ENCODE measurements at places on chromosomes 3 and 15.

- peak; percentile 77 for DNase-seq
Measured at GRCh38 chr15:41660235-41661077, at the start of gene MGA. Gene MGA, plus strand, starts transcription at chr15:41660405.

DNA sequence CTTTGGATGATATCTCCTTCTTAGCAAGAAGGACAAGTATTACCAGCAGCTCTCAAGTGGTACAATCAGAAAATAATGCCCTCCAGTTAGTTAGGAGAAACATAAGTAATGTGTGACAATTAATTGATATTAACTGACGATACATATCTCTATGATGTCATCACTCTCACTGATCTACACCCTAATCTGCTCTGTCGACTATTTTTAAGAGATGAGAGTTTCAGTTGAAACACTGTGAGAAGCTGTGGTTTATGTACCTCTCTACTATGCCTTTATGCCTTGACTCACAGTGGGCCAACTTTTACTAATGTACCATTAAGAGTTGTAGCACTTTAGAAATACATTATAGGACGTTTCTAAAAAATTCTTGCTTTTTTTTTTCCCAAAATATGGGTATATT is 8.6 kb downstream of the CEP152 start:
- DNase-seq, result no peak

GRCh38 chr3:156691920-156692319 is 17.5 kb downstream of the TIPARP start:
- DNase-seq, result no peak

DNA sequence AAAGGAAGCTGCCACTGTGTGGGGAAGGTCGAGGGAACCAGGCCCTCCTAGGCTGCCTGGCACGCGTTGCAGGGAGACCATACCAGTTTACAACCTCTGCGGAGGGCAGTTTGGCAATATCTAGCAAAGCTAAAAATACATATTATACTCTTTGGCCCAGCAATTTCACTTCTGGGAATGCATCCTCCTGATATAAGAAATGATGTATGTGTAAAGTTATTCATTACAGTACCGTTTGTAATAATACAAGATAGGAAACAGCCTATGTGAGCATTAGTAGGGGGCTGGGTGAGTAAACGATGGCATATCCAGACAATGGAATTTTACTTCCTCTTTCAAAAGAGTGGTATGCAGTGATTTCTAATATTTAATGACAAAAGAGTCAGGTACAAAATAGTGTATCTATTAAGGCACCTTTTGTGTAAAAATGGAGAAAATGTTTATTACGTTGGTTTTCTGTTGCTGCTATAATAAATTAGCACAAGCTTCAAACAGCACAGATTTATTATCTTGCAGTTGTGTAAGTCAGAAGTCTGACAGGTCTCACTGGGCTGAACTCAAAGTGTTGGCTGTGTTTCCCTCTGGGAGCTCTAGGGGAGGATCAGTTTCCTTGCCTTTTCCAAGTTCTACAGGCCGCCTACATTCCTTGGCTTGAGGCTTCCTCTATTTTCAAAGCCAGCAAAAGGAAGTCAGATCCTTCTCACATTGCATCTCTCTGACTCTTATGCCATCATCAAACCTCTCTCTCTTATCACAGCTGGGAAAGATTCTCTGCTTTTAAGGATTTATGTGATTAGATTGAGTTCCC is 9.0 kb downstream of the APOD start:
- no peak for DNase-seq

- DNase-seq, result no peak
Measured at GRCh38 chr15:27885201-27885600, 213.9 kb downstream of the OCA2 start.

GRCh38 chr15:88645171-88646087 is 6.6 kb downstream of the ISG20 start:
- no peak for DNase-seq

DNA sequence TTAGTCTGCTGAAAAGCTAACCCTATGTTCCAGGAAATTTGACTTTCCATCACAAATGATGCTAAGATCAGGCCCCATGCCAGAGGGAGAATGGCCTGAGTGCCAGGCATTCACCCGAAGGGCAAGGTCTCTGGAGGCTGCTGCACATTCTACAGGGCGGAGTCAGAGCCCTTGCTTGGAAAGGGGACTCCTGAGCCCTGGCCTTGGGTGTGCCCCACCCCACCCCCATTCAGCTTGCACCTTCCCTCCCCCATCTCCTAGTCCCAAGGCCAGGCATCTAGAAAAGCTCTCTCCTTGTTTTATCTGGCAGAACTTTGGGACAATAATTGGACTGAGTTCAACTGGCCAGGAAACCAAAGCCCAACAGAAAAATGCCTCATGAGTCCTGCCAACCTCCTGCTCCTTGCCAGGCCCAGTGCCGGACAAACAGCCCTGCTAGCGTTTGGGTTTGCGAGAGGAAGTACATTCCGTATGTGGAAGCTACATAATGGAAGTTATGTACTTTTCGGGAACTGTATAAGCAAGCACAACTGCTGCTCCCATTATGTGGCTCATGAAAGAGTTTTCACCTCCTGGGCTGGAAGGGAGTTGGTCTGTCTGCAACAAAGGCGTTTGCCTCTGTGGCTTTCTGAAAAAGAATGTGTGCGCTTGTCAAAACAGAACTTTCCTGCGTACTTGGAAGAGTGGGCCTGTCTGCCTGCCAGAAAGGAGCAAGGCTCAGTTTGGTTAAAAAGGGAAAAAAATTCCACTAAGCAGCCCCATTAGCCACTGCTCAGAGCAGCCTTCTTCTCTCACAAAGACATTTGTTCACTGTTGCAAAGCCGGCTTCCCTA is 321.5 kb upstream of the CTNNB1 start:
- no peak for DNase-seq

DNA sequence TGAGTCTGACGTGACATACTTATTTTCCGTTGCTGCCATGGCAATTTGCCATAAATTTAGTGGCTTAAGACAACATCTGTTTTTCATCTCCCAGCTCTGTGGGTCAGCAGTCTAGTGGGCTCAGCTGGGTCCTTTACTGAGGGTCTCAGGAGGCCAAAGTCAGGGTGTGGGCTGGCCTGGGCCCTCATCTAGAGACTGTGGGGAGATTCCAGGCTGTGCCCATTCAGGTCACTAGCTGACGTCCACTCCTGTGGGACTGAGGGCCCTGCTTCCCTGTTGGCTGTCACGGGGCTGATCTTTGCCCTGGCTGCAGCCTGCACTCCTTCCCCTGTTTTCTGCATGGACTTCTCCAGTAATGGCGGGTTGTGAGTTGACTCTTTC is 19.1 kb downstream of the FGD5 start:
- no peak for DNase-seq

- DNase-seq, result no peak
Measured at GRCh38 chr3:34895841-34896240, 743.5 kb upstream of the ARPP21 start.

- DNase-seq, result no peak
Measured at GRCh38 chr15:34318277-34319079, 19.1 kb downstream of the SLC12A6 start.

GRCh38 chr3:61807865-61808276 is 246.5 kb downstream of the PTPRG start:
- no peak for DNase-seq

DNA sequence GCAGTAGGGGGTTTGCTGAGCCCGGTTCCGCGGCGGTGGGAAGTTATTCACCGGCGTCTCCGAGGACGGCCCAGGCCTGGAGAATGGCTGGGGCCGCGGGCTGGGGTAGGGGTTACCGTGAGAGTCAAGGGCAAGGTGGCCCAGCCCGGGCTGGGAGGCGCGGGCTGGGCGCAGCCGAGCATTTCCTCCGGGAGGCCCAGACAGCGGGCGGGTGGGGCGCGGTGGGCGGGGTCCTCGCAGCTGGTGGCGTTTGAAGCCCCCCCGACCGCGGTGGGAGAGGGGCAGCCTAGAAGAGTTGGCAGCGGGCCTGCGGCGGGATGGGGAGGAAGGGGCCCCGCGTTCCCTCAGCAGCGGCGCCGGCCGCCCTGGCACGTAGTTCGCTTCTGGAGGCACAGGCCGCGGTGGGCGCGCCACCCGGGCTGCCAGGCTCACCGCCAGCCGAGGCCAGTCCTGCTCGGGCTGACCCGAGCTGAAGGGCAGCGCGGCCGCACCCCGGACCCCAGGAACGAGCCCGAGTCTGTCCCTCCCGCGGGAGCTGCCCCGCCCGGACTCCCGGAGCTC is 960 bp upstream of the KLF13 start:
- no peak for DNase-seq

- DNase-seq, result no peak
Measured at GRCh38 chr3:108629974-108630373, 40.5 kb downstream of the DZIP3 start.

GRCh38 chr3:31379598-31379997 is 153.1 kb upstream of the STT3B start:
- DNase-seq, result no peak

DNA sequence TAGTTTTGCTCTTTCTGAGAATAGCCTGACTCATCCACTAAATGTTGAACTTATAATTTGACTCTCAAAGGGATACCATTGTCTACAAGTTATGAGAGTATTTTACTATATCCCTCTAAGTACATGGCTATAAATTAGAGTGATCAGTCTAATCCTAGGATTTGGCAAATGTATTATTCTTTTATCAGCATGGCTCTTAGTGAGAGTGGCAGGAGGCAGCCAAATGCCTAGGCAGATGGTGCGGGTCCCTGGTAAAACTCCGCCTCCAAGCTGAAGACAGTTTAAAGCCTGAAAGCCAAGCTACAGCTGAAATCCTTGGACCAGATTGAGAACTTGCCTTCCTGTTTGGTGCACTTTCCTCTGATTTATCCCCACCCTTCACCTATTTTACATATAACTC is 631.8 kb downstream of the SQOR start:
- DNase-seq, result no peak

GRCh38 chr15:37093480-37094332 is 6.6 kb downstream of the MEIS2 start:
- no peak for DNase-seq

GRCh38 chr15:101320501-101321052 is 25.5 kb upstream of the SNRPA1 start:
- DNase-seq, result no peak

DNA sequence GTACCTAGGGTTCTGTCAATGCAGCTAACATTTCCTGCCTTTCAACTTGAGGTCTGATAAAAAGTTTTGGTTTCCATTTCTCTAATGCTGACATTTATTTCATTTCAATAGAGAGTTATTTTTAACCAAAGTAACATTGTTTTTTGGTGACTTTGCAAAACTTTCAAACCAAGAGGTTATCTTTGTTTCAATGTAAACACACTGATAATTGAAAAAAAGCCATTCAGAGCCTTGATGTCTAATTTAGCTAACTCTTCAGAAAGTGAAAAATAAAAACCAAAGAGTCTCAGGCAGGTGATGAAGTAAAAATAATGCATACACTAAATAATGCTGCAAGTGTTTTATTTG is 9.6 kb upstream of the TIPARP start:
- no peak for DNase-seq

GRCh38 chr3:23162934-23163333 is 40.2 kb upstream of the UBE2E2 start:
- no peak for DNase-seq

DNA sequence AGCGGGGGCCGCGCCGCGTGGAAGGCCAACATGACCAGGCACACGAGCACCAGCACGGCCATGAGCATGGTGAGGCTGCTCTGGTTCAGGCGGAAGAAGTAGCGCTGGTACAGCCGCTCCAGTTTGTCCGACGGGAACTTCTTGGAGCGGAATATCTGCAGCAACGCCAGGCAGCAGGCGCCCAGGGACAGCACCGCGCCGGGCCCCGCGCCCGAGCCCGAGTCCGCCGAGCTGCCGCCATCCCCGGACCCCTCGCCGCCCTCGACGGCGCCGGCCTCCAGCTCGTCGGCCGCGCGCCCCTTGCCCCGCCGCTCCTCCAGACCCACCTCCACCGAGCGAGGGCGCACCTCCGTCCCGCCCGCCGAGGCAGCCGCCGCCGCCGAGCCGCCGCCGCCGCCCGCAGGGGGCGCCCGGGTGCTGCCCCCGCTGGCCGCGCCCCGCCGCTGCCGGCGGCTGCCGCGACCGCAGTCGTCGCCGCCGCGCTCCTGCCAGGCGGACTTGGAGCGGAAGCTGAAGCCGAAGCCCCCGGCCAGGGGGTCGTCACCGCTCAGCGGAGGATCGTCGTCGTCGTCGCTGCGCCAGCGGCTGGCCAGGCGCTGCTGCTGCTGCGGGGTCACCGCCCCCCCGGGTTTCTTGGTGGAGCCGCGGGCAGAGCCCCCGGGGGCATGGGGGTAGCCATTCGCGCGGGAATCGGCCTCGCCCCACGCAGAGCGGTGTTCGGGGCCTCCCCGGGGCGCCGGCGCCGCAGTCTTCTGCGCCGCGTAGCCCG is 957 bp downstream of the ADCY5 start:
- DNase-seq, result no peak

- DNase-seq, result no peak
Measured at GRCh38 chr3:140586311-140586710, 91.6 kb upstream of the TRIM42 start.

GRCh38 chr3:10290481-10291176 is 2.1 kb downstream of the GHRL start:
- no peak for DNase-seq

GRCh38 chr15:75508840-75509532 is 57.5 kb upstream of the SIN3A start:
- DNase-seq, result no peak

DNA sequence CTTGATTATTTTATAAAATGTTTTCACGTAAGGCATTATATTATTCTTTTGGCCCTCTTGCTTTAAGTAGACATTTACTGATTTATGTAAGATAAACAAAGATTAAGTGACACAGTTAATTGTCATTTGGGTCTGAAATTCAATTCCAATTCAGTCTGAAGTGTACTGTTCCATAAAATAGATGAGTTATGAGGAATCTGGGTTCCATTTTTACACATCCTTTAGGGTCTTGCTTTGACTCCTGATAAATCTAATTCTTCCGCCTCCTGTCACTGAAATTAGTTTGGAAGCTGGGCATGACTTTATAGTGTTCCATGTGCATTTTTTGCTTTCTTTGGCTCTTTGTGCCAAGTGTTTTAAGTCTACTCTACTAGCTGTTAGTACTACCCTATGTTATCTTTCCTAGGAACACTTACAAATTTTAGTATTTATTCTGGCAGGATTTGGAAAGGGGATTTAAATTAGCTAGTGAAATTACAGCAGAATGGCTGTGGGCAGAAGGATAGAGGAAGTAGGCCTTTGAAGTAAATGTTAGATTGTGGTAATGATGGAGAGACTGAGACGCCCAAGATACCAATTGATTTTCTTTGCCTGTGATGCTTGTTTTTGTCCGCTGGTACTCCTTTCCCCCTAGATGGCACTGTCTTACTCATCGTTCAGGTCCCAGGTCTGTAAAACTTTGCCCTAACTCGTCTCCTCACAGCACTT is 14.3 kb downstream of the ARL8B start:
- no peak for DNase-seq

DNA sequence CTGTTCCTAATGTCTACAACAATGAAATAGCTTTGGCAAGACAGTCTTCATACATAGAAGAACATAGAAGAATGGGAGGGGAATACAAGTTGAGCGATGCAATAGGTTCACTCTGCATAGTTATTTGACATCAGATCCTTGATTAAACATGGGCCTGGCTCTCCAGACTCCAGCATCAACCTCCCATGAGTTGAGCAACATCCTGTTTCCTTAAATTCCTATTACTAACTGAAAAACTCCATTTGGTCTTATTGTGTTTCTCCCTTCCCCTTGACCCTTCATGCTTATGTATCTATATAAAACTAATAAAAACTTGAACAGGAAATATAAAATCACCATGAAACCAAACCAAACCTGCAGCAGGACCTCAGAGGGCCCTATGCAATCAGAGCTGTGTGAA is 304.5 kb upstream of the SATB1 start:
- no peak for DNase-seq

Data from esophagus squamous epithelium (tissue), 5 donors.